ENCODE measurements at places on chromosomes 5 and 9.

DNA sequence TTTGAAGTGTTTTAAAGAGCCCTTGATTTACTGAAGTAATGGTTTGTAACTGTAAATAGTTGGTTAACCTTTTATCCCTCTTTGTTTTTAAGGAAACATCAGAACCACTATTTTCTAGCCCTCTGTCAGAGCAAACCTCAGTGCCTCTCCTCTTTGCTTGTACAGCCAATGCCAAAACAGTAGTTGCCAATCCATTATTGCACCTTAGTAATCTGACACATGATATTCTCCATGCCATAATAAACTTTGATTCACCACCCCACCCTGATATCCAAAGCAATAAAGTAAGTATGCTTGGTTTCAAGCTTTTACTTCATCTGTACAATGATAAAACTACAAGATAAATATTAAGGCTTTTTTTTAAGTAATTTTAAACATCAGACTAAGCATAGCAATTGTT lies 100.8 kb downstream of the DMXL1 start:
- DNase-seq: no peak

DNA sequence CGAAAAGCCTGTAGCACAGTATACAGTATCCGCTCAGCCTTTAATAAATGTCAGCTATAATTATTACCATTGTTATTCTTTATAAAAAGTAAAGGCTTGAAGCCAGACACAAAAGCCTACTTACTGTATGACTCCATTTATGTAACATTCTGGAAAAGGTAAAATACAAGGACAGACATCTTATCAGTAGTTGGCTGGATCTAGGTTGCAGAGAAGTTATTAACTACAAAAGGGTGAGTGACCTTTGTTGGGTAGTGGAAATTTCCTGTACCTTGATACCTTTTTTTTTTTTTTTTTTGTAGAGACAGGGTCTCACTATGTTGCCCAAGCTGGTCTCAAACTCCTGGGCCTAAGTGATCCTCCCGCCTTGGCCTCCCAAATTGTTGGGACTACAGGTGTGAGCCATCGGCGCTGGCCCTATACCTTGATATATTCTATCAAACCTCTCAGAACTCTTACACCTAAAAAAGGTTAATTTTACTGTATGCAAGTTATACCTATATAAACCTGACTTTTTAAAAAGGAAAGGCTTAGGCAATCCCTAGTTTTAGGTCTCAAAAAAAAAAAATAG lies 6.0 kb downstream of the HDAC3 start:
- DNase-seq: no peak

- no peak for DNase-seq
Measured at GRCh38 chr9:134378901-134379338, 52.7 kb downstream of the RXRA start.

GRCh38 chr9:3850098-3850497 lies 324.3 kb upstream of the RFX3 start:
- DNase-seq: no peak

- DNase-seq: no peak
Measured at GRCh38 chr5:128681764-128682592, 143.9 kb upstream of the FBN2 start.
